Central memory CD4-positive, alpha-beta T cell (primary cell): ENCODE measurements at places on chromosomes 7 and 10.

GRCh38 chr7:136865777-136866176, 2.7 kb upstream of the CHRM2 start:
- no peak for DNase-seq

GRCh38 chr7:156440456-156440855, 200.1 kb upstream of the RNF32 start:
- no peak for DNase-seq

DNA sequence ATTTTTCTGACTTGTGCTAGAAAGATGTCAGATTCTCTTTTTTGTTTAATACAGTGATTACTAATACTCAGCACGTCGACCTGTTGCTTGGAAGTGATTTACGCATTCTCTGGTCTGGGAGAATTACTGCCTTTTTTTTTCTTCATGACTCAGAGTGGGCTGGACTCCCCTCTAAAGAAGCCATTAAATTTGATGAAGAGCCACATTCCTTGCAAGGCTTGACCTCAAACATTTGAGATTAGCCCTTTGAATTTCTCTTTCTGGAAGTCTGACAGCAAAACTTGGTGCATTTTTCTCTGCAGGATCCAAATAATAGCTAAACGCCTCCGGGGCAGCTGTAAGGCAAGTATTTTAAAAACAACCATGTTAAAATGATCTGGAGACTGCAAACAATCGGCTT, 171.6 kb downstream of the GALNT17 start:
- DNase-seq: no peak

DNA sequence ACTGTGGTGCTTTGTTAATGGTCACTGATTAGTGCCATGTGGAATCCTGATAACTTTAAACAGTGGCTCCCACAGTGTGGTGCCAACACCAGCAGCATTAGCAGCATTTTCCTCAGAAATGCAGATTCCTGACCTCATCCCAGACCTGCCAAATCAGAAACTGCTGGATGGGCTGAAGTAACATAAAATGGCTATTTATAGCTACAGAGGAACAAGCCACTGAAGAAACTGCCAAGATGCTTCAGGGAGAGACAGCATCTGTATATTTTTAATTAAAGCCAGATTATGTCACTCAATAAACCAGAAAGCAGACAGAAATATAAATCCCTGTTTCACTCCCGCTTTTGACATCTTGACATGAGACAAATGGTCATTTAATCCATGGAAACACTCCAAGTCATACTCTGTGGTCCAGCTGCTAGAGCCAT, 178.5 kb downstream of the AMPH start:
- no peak for DNase-seq

- no peak for DNase-seq
These were observed 118.6 kb upstream of the PARD3 start for GRCh38 chr10:34933676-34934075.

- no peak for DNase-seq
These were observed 262.5 kb upstream of the SORCS1 start for GRCh38 chr10:107427016-107427415.

DNA sequence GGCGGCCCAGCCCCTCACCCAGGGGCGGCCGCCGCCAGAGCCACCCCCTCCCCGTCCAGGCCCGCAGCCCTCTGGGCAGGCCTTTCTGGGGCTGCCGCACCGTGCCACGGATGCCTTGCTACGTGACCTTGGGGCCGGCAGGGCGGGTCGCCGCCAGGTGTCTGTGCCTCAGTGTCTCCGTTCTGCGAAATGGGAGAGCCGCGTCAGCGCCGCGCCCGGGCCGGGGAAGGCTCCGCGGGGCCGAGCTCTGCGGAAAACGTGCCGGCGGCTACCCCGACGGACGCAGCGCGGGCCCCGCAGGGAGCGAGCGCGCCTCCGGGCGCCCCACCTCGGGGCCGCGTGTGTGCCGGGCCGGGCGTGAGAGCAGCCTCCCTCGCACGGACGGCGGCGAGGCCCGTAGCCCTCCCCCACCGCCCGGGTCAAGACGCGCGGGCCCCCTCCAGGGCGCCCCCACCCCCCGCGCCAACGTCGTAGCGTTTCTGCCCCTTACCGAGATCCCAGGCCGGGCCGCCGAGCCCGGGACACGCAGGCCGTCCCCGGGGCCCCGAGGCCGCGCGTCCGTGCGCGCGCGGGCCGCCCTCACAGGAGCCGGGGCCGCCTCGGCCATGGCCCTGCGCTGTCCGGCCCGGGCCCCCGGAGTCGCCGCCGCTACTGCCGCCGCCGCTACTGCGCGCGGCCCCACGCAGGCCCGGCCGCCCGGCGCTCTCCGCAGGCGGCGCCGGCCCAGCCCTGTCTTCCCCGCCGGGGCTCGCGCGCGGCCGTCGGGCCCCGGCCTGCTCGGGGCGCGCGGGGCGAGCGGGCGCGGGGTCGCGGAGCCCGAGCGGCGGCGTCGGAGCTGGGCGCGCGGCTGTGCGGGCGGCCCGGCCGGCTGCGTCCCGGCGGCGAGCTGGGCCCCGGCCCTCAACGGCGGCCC, 1.1 kb downstream of the ZNF777 start:
- no peak for DNase-seq

- DNase-seq: peak; percentile 17
These were observed 50.6 kb upstream of the SMNDC1 start for GRCh38 chr10:110355141-110355831.

DNA sequence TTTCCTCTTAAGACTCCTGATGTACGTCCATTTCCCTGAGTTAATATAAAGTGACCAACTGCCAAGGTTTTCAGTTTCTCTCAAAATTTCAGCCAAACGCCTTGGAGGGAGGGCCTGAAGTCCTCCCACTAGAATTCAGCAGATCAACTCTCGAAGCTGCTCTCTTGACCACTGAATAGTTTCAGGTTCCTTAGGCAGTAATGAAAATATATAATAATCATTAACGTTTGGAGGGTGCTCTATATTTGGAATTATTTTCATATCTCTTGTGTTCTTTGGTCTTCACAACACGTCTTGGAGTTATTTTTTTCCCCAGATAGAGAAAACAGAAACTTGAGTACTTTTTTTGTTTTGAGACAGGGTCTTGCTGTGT, 123.6 kb upstream of the SFMBT2 start:
- DNase-seq: no peak

DNA sequence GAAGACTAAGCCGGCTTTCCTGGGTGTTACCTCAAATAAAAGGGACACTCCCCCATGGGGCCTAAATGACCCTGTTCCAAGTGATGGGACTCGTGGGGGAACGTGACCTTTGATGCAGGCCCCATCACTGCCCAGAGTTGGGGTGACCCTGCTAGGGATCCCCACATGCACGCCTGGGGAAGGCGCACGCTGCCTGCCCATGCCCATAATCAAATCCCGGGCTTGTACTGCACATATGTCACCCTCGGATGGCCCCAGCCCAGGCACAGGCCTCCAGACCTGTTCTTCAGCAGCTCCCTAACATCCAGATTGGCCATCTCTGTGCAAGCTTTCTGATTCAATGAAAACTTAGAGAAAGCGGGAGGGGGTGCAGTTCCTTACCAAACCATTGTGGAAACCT, 14.7 kb downstream of the EBF3 start:
- no peak for DNase-seq

- no peak for DNase-seq
These were observed 5.8 kb downstream of the UPP1 start for GRCh38 chr7:48094861-48095293.

DNA sequence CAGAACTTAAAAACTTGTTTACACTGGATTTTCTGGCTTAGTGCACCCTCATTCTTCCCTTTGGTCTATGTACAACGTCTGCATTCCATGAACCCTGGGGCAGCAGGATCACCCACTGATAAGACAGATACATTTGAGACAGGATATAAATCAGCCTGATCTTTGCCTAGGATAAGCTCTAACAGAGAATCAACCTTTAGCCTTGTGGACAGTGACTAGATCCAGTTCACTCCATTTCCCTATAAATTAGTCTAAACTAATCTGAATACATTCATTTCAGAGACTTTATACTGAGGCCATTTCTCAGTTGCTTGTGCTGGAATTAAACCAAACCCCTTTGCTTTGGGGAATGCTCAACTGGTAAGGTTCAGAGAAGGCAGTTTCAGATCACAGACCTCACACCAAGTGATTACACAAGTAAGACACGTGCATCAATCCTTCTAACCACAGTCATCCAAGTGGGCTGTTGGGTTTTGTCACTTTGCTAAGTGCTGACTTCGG, 639.8 kb upstream of the FZD8 start:
- no peak for DNase-seq

DNA sequence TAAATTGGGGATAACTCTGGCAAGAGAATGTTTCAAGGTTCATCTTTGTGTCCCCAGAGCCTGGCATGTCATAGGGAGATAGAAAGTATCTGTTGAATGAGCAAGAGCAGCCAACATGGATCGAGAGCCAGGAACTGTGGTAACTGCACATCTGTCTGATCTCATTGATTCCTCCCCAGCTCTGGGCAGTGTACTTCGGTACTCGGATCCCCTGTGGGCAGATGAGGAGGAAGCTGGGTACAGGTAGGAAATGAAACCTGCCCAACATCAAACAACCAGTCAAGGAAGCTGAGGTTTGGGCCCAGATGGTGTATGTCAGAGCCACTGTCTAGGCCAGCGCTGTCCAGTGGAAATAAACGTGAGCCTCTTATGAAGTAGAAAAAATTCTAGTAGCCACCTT, 76.4 kb downstream of the GRK5 start:
- DNase-seq: peak; percentile 56

DNA sequence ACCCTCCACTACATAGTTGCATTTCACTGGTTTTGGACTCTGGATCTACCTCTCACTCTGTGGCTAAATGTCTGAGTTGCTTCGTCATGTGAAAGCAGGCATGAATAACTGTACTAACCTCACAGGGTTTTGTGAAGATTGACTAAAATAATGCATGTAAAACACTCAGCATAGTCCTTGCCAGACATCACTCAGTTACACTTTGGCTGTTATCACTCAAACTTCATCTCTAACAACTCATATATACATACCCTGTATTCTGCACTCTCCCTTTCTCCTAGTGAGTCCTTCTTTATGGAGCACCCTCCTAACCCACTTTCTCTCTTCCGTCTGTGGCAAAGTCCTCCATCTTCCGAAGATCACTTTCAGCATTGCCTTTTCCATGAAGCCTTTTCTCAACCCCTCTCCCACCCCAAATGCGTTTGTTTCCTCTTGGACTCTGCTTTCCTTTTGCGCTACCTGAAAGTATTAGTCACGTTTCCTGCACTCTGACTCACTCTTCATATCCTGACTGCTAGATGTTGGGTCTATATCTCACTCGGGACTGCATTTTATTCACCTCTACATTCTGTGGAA, 72.6 kb downstream of the OSBPL3 start:
- DNase-seq: peak; percentile 24

GRCh38 chr7:96331775-96332174, 9.9 kb upstream of the SLC25A13 start:
- no peak for DNase-seq

DNA sequence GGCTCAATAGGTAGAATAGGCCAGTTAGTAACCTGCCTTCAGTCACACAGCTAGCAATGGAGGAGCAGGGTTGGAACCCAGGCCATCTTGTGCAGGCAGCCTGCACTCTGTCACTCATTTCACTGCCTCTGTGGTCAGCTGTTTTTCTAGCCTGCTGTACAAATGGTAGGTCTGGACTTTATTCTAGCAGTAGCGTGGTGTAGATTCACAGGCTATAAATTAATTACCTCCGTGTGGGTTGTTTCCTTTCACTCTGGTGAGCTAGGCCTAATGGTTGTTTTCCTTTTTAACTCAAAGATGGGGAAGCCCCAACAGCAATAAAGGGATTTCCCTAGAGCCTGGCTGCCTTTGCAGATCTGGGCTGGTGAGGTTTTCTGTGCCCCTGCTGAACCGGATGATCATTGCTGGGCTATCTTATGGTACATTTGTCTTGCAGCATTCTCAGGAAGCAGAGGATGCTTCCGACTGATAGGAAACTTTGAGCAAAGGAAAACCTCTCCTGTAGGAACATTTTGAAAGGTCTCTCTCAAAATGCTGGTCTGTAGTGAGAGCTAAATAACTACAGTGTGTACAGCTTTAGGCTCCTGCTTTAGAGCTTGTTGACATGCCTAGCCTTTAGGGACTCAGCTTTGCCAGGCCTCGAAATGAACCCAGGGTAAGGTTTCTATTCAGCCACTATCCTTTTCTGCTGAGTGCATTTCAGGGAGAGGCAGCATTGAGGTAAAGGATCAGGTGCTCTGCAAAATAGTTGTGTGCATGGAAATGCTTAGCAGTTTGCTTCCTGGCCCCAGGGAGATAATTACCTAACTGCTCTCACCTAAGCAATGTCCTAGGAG, 157.4 kb downstream of the ST7 start:
- peak; percentile 46 for DNase-seq

DNA sequence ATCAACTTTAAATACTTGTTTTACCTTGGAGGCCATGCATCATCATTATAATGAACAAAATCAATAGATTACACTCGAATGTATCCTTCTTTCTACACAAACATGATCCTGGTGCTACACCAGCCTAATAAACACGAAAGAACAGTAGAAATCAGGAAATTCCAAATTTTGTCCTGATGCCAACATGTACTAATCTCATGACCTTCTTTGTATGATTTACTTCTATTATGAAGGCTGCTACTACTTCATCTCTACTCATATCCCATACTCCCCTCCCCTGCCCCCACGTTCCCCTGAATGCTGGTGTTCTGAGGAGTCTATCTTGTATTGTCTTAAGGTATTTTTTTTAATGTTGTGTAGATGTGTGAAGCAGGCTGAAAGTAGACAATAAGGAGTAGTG, 315.0 kb downstream of the CACNA2D1 start:
- DNase-seq: no peak

- no peak for DNase-seq
These were observed 22.6 kb upstream of the DLG5 start for GRCh38 chr10:77949167-77949566.

- no peak for DNase-seq
These were observed 62.8 kb upstream of the ADGRA1 start for GRCh38 chr10:133024704-133025557.

DNA sequence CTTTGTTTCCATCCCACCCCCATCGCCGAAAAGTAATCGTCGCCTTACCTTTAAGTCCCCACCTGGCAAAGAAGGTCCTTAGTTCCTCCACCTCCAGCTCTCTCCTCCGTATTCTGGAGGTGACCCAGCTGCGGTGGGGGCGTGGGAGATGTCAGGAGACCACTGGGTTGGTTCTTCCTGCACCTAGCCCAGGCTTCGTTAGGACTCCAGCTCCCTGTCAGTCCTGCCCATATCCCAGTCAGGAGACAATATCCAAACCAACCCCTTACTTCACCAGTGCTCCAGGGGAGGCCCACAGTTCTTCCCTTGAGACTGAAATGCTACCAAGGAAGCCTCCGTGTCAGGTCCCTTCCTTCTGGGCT, 693 bp downstream of the ADIRF start:
- no peak for DNase-seq

DNA sequence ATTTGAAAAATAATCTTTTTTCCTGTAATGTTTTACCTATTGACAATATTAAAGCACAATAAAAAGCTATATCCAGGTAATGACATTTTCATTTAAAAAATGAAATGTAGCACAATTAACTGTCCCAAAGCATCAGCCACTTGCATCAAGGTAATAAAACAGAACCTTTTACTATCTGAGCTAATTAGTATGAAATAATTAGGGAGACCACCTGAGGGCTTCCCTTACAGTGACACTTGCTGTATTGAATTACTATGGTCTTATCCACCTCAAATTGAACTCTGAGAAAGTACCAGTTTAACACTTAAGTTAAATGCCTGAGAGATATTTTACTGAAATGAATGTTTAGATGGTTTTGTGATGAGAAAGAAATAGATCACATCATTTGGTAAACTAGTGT, 119.4 kb upstream of the DKK1 start:
- no peak for DNase-seq

- no peak for DNase-seq
These were observed 126.4 kb upstream of the CCDC6 start for GRCh38 chr10:60032723-60033122.
